ENCODE measurements at places on chromosomes 3 and 15. TPM values are rescaled to one million over a fixed set of nuclear protein-coding genes. Genes with fewer than 3 reads are reported as not detected.

DNA sequence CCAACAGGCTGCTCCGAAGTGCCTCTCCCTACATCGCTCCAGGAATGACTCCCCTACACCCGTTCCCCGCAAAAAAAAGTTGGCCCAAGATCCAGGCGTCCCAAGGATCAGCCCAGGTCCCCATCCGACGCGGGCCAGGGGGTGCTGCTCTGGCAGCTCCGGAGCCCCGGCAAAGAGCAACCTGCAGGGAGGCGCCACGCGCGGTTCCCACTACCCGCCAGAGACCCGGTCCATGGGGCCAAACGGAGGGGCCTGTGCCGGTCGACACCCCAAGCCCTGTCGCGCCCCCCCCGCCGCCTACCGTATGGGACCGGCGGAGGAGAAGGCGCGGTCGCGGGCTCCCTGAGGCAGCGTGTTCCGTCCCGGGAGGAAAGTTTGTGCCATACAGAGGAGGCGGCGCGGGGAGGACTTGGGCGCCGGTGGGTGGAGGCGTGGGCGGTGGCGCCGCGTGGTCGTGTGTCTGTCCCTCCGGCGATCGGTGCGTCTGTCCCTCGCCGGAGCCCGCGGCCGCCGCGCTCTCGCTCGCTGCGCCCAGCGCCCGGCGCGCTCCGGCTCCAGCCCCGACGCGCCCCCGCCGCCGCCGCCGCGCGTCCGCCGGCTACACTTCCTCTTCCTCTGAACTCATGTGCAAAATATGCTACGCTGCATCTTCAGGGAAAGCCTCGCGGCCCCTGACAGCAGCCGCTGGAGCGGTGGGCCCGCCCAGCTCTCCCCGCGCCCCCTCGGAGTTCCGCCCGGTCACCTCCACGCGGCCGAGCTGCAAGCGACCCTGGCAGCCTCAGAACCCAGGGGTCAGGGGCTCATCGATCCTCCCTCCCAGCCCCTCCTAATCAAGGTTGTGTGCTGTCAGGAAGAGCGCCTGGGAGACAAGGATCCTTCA is at the start of gene RFTN1:
RFTN1 (minus strand) TSS at position 559 of the 880 bp plus-strand sequence. CDS start 19,830 bp downstream, outside the sequence.
- peak; percentile 50 for DNase-seq

GRCh38 chr3:42851228-42851834 is 24.3 kb downstream of the CYP8B1 start:
- no peak for DNase-seq

DNA sequence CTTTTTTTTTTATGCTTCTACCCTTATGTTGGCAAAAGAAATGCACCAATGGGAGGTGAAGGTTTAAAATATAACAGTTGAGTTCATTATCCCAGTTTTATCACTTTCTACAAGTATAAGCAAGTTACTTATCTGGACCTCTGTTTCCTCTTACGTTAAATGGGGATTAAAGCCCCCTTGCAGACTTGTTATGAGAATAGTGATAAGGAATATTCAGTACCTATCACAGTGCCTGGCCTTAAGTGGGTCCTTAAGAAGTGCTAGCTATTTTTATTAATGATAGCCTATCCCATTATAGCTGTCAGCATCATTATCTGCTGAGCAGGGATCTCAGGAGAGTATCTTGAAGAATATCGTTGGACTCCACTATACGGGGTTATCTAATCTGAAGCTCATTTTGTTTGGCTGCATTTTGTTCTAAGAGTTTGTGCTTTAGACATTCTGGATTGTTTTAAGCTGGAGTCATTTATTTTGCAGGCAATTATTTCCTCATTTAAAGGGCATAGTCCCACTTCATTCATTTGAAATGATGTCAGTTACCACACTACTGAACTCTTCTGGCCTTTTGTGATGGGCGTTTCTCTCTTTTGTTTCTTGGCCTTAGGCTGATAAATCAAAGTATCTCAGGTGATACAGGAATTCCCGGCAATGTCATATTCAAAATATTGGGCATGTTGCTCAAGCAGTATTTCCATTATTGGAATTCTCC is 28.8 kb downstream of the RAB8B start:
- no peak for DNase-seq

GRCh38 chr3:149895339-149895738 is 75.4 kb downstream of the PFN2 start:
- no peak for DNase-seq

GRCh38 chr3:117630469-117630868 is 920.9 kb downstream of the TUSC7 start:
- DNase-seq, result no peak

- DNase-seq, result no peak
Measured at GRCh38 chr3:54983266-54984099, 55.6 kb upstream of the LRTM1 start.

- no peak for DNase-seq
Measured at GRCh38 chr15:47715402-47715801, 1.9 kb upstream of the SEMA6D start.

DNA sequence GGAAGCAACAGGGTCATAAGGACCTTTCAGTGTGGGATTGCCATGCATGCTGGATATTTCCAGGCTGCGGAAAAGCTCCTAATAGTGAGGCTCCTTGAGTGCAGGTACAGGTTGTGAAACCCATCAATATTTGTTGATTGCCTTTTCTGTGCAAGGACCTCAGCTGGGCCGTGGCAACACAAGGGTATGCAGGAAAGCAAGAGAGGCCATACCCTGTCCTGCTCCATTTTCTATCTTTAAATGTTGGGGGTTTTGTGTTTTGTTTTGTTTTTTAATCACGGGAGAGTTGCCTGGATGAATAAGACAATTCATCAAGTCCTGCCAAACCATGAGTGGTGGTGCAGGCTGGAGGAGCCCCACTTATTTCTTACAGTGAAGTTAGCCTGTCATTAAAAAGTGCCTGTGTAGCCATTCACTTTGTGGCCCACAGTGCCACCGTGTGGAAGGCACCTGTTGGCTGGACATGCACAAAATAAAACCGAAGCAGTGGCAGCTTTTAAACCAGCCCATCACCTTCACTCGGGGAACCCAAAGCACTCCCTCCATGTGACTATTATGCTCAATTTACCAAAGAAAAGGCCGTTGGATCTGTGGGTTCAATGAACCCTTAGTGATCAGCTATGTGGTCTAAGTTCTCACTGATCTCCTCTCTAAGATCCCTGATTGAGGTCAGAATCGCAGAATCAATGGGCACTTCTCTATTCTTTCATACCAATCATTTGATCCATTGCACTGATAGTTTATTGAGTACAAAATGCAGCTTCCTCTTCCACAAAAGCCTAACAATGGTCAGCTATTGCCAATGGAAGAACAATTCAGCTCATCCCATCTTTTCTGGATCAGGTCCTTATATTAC is 42.2 kb downstream of the CLDN18 start:
- DNase-seq, result peak; percentile 64

GRCh38 chr3:131802029-131802428 is 232.8 kb downstream of the CPNE4 start:
- DNase-seq, result no peak

DNA sequence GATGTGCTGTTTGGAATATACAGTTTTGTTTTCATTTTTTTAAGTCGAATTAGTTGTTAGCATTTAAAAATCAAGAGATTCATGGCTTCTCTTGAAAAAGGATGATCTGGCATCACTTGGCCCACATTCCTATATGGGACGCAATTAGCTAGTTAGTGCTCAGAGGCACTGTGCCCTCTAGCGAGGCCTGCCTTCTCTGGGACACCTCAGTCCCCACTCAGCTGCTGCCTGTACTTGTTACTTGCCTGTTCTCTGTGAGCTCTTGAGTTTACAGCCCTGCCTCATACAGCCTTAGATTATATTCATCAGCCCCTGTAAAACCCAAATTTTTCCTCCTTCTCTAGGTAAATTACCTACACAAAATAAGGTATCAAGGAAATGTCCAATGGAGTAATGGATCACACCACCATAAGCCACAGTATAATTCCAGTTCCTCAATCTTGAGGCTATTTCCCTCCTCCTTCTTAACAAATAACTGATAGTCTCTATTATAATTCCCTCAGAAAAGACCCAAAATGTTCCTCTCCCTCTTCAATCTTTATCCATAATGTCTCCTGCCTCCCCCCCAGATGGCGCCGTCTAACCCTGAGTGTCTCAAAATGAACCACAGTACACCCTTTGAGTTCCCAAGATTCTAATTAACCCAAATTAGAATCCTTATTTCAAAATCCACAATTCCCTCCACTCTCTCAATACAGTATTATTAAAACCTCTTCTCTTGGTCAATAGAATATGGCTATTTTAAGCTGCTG is 2.7 kb downstream of the ZMAT3 start:
- DNase-seq, result peak; percentile 56

- no peak for DNase-seq
Measured at GRCh38 chr15:66720206-66721010, 18.4 kb downstream of the SMAD6 start.

DNA sequence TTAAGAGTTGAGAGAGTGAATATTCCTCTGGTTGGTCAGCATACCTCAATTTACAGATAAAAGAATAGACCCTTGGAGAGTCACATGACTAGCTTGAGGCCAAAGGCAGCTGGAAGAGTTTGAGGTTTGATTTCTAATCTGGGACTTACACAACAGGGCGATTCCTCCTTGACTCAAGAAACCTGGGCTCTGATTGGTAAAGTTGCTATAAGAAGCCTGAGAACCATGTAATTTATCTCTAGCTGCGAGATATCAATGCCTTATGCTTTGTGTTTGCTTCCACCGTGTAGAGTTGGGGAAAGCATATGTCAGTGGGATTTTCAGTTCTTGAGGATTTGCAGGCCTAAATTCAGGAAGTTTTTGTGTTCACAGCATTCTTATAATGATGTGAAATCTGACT is 206.0 kb downstream of the KLHL25 start:
- DNase-seq, result no peak

DNA sequence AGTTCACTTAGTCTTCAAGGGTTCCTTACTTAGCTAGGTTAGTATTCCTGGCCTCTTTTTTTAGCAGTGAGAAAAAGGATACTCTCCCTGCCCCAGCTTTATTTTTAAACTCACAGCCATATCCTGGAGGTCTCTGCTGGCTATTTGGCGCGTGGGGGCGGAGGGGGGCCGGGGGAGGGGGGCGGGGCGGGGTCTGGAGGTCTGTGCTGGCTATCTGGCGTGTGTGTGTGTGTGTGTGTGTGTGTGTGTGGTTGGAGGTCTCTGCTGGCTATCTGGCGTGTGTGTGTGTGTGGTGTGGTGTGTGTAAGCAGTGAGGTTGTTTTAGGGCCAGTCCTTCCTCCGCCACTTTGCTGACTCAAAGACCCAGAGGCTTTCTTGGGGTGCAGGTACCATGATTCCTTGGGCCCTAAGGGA is 579 bp upstream of the PLAAT1 start:
- DNase-seq, result peak; percentile 47

- DNase-seq, result no peak
Measured at GRCh38 chr15:100224206-100225185, 117.3 kb downstream of the ADAMTS17 start.

DNA sequence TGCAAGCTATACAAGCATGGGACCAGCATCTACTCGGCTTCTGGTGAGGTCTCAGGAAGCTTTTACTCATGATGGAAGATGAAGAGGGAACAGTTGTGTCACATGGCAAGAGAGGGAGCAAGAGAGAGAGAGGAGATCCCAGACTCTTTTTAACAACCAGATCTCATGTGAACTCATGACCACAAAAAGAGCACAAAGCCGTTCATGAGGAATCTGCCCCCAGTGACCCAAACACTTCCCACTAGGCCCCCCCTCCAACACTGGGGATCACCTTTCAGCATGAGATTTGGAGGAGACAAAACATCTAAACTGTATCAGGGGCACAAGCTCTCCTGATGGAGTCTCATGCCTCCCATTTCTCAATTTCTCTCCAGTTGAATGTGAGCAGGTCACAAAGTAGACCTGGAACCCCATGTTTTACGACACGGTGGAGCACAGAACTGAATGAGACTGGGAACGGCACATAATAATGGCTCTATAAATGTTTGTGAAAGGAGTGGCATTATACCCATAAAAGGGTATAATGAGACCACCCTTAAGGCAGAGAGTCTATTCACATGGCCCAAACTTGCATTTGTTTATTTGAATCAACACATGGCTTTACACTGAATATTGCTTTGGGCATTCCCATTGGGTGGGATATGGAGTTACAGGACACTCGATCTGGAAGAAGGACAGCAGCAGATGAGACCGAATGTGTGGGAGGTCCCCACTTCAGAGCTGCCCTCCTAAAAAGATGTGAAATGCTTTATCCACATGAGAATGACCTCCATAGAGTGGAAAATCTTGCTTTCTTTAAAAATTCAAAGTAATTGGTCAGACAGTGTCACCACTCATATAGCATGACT is 38.8 kb downstream of the IL16 start:
- no peak for DNase-seq

GRCh38 chr15:68401496-68402431 is 30.2 kb downstream of the ITGA11 start:
- DNase-seq, result no peak

DNA sequence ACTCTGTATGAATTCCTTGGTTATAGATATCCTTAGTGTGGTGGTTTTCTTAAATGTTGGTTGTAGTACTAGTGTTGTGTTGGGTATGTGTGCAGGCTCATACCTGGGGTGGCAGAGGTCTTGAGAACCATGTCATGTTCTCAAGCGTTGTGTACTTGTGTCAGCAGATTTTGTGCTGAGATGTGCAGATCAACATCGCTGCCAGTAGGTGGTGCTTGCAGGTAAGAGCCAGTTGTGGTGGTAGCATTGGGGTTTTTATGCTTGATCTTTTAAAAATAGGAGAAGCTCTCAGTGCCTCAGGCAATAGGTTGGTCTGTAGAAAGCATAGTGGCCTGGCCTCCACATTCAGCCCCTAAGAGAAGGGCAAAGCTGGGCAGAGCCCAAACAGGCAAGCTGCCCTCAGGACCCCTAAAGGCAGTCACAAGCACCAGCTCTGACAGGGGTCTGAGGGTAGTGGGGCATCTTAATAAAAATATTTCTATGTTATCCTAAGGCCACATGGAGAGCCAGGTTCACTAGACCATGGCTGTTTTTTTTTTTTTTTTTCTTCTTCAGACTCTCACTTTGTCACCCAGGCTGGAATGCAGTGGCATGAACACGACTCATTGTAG is 164.0 kb downstream of the IL20RB start:
- peak; percentile 42 for DNase-seq

GRCh38 chr15:92728266-92728665 is 72.7 kb upstream of the FAM174B start:
- DNase-seq, result no peak

GRCh38 chr3:52302426-52303145 is 13.5 kb upstream of the DNAH1 start:
- no peak for DNase-seq

DNA sequence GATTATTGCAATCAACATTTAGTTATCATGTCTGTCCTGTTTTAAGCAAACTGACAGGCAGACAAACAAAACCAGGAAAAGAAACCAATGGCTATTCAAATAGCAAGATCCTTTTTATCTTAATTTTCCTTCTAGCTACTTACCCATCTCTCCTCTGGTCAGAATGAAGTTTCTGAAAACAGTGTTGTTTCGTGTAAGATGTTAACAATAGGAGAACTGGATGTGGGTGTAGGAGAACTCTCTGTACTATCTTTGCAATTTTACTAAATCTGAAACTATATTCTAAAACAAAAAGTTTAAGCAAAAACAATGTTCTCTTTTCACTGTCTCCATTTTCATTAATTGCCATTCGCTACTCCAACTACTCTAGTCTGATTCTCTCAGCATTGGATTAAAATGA is 726.4 kb downstream of the ZNF385D start:
- DNase-seq, result no peak

Gene PAQR9
- total RNA-seq, result 2.5 TPM

Gene CRYGS
- total RNA-seq, result 3.7 TPM

Gene GABRG3
- total RNA-seq, result 1.3 TPM

Gene SEC11A
- total RNA-seq, result 84.3 TPM

Gene PGBD4
- total RNA-seq, result 1.7 TPM

Gene SQOR
- total RNA-seq, result not detected

Gene GOLGA8O
- not detected for total RNA-seq

Gene BRK1
- total RNA-seq, result 126 TPM

Gene ECE2
- total RNA-seq, result 1.6 TPM

Gene NOX5
- total RNA-seq, result not detected

Gene TEX9
- 6.1 TPM for total RNA-seq

Gene GPR149
- total RNA-seq, result 0.25 TPM

Gene COL8A1
- total RNA-seq, result 0.25 TPM

Gene KNL1
- total RNA-seq, result 4.0 TPM

Gene OXTR
- 4.0 TPM for total RNA-seq

All from glutamatergic neuron (in vitro differentiated cells).